Stimulated activated CD8-positive, alpha-beta memory T cell treated with anti-CD3 and anti-CD28 coated beads, Interleukin-15, amount 100 ng/mL, for 1 hour (primary cell): ENCODE measurements at places on chromosomes 12 and 14.

- no peak for DNase-seq
These were observed 63.5 kb downstream of the SYT10 start for GRCh38 chr12:33376153-33376552.

- no peak for DNase-seq
These were observed 58.9 kb upstream of the RESF1 start for GRCh38 chr12:31900271-31900670.

DNA sequence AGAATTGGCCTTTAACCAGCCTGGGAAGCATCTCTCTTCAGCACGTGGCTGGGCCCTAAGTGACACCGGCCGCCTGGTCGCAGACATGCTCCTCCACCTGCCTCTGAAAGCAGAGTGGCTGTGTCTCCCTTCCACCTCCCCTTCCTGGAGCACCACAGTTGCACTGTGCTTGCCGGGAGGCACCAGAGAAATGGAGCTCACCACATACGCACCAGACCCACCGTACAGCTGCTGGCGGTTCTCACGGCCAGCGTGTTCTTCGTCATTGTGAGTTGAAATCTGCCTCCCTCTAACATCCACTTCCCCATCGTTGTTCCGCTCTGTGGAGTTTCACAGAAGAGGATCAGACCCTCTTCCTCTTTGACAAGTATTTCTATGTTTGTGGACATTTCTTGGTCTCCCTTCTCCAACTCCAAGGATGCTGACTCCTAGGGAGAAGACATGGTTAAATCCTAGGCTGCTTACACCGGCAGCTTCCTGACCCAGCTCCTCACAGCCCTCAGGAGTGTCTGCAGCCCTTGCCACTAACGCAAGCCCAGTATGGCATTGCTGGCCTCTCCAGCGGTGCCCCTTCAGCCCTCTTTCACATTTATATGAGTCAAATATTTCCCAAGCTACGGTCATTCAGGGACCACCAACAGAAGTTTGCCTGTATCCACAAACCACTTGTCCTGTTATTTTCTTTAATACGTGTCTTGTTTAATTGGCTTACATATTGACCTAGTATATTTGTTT, 11.5 kb upstream of the KRT5 start:
- no peak for DNase-seq

DNA sequence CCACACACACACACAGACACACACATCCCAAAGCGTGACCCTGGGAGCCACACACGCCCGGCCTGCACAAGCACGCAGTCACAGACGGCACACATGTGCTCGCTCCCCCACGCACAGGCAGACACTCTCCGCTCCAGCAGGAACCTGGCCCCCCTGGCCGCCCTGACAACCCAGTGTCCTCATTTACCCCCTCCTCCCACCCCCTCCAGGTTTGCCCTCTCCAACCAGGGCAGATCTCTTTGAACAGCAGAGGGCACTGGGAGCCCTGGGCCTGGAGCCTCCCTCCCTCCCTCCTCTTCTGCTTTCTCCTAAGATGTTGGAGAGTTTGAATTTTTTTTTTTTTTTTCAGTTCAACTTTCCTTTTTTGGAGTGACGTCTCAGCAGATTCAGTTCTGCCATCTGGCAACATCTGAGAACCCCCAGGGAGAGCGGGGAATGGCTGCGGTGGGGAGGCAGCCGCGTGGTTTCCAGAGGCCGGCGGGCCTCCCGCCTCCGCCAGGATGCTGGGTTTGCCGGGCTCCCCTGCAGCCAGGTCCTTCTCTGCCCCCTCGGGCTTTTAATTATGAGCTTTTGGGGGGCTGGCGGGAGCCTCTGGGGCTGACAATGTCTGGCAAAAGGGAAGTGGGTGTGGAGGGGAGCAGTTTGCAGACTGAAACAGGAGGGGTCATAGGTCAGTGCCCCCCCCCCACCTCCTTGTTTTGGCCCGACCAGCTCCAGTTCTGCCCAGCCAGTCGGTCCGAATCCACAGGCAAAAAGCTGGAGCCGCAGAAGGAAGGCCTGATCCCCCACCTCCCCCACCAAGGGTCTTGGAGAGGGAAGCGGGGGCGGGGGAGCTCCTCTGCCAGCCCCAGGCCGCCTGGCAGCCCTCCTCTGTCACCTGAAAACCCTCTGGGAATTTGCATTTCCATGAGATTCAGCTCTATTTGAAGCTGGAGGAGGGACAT, 1.3 kb upstream of the NCOR2 start:
- no peak for DNase-seq

GRCh38 chr14:65805113-65805473, 392.6 kb downstream of the FUT8 start:
- DNase-seq, result no peak

DNA sequence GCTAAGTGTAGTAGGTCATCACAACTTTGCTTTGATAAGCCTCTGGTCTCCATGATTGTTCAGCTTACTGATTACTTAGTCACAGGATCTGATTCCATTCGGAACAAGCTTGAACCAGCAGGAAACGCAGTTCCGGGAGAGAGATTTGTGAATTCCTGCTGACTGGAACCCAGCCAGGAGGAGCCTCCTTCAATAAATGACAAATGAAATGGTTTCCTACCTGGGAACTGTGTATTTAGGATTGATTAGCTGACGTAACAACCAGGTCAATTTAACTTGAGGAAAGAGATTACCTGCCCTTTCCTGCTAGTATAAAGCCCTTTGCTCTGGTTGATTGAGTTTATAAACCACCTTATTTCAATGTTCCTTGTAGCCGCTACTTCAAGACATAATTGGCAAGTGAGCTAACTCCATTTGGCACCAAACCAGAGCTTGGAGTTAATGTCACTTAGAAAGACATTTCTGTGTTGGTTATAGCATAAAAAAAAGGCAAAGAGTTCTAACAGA, 35.1 kb upstream of the KCNH3 start:
- no peak for DNase-seq
